ENCODE measurements at places on chromosomes 12 and 14.

DNA sequence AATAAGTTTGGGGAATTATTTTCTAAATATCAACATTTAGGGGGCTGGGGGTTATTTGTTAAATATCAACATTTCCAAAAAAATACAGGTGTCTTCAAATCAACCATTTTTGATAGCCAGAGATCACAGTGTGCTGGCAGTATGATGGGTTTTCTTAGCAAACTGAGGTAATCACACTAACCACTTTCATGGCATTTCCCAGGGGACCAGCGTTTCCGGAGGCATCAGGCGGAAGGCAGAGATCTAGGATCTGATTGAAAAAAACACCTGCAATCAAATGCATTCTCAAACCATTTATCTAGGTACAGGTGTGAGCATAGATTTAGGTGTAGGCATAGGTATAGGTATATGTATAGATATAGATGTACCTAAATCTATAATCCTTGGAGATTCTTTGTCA, 34.6 kb downstream of the GLRX5 start:
- DNase-seq: no peak

DNA sequence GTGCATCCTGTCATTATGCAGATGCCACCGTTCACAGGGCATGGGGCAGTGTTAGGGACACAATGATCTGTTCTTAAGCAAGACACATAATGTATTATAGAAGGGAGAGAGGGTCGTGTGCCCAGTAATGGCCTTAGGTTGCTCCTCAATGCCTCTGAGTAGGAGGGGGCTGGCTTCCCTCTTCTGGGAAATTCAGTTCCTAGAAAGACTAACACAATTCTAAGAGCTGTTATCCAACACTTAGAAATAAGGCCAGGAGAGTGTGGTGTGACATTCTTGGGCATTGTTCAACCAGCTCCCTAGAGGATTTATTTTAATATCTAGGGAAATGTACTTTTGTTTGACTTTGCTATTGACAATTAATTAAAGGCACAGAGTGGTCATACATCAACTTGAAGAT, 118.5 kb downstream of the ADCK1 start:
- DNase-seq: no peak

DNA sequence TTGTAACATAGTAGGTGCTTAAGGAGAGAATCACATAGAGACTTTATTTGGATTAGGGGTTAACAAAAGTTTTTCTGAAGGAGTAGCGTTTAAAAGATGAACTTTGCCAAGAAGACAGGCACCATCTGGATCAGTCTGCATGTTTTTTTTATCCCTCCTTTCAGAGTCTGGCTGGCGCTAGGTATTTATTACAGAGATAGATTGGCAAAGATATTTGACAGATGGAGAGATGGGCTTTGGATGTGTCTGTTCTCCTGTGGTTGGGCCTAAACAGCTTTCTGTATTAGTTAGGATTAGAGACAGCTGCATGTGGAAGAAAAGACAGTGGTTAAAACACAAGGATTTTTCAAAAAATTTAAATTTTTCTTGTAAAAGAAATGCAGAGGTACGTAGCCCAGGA, 133.9 kb downstream of the C12orf75 start:
- peak; percentile 75 for DNase-seq

DNA sequence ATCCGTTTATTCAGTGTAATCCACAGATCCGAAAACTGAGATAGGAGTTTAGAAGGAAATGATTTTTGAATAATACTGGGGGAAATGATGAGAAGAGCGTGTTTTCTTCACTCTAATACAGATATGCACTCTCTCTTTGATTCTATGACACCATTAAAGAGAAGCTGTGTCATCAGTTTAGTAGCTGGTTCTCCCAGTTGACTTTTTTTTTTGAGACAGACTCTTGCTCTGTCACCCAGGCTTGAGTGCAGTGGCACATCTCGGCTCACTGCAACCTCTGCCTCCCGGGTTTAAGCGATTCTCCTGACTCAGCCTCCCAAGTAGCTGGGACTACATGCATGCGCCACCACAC, 48.4 kb upstream of the EML1 start:
- no peak for DNase-seq

- DNase-seq: no peak
These were observed 696 bp downstream of the RPL36AL start for GRCh38 chr14:49619730-49620129.

DNA sequence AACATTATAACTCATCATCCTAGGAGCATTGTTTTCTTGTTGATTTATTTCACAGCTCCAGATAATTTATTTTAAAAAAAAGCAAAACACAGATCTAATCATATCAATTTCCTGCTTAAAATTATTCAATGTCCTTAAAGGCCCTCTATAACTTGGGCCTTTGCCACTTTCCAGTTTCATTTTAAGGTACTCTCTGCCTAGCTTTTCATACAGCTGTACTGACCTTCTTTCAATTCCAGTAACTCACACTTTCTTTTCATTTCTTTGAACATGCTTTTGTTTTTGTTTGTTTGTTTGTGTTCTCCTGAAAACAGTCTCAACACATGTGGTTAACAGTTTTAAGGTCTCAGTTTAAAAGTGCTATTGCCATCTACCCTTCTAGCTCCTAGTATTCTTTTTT, 281.9 kb downstream of the ACSS3 start:
- no peak for DNase-seq

DNA sequence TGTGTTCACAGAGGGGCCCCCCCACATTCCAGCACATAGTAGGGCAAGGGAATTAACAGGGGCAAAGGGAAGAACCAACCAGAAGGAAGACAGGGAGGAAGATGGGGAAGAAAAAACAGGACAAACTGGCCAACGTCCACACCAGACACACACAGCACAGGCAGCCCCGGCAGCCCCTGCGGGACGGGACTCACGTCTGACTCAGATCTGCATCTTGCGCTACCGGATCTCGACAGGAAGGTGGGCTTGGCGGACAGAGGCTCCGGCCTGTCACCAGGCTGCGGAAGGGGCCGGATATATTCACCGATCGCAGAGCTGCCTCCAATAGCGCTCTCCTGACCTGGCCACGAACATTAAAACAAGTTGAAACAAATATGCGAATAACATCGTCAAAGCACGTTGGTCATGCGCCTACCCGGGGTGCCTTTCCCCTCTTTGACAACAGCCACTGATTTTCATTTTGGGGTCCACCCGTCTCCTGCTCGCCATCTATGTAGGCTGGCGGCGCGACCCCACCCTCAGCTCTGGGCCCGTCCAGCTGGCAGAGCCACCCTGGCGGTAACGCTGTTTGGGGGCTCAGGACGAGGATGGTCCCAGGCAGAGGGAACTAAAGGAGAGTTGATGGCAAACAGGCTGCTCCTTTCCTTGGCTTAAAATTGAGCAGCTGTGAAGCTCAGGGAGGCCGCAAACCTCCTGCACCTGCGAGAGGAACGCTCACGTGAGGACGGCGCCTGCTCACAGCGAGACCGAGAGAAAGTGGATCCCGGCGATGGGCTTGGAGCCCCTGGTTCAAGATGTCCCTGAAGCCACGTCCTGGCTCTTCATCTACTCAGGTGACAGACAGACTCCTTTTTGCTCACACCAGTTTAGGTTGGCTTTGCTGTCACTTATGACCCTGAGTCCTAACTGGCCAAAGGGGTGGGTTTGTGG, 113.6 kb downstream of the PIWIL1 start:
- DNase-seq: no peak

GRCh38 chr14:69593018-69593677, 18.2 kb upstream of the SUSD6 start:
- peak; percentile 99 for DNase-seq

DNA sequence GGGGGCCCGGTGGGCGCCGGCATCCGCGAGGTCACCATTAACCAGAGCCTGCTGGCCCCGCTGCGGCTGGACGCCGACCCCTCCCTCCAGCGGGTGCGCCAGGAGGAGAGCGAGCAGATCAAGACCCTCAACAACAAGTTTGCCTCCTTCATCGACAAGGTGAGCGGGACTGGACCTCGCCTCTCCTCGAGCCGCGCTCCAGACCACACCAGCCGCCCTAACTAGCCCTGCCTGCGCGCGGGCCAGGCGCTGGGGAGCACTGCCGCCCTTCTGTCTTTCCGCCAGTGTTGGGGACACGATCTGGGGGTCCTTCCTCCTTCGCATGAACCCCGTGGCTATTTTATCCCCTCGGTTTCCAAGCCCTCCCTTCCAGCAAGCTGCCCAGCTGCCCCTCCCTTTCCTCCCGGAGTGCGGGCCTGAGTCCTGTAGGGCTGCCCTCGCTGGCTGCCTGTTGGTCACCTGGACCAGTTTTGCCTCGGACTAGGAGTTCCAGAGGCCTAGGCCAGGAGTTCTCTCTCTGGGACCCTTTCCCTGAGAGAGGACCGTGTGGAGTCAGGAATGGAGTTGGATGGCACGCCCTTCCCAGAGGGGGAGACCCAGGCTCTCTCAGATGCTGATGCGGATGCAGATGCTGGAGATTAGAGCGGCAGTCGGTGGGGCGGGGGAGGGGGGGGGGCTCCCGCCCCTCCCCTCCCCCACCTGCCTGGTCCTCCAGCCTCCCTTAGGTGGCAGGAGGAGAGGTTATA, 592 bp downstream of the KRT7 start:
- DNase-seq: no peak

- no peak for DNase-seq
These were observed 169.7 kb upstream of the OTX2 start for GRCh38 chr14:56979936-56980335.

DNA sequence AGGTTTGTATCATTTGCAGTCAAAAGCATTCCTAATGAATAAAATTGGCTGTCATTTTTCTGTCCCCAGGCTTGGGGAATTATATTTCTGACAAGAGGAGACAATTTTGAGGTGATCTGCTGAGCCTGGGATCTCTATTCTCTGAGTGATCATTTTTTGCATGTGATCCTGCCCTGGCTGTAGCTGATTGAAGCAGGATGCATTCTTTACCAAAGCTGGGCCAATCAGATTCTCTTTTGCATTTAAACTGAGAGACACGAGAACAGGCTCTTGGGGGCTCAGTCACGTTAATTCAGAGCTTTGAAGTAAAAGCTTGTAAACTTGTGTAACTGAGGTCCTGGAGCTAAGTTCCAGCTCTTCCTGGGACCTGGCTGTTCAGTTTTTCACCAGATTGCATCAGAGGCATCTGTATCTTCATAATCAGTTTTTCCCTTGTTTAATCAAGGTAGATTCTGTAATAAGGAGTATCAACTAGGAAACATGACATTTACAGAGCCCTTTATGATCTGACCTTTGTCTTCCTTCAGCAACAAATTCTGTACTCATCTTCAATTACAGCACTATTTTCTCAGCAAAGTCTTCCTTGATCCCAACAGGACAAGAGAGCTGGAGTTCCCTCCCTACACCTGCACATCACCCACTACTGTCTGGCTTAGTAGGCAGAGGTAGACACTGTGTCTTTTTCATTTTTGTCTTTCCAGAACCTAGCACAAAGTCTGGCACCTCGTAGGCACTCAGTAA, 35.0 kb upstream of the MANSC4 start:
- no peak for DNase-seq

DNA sequence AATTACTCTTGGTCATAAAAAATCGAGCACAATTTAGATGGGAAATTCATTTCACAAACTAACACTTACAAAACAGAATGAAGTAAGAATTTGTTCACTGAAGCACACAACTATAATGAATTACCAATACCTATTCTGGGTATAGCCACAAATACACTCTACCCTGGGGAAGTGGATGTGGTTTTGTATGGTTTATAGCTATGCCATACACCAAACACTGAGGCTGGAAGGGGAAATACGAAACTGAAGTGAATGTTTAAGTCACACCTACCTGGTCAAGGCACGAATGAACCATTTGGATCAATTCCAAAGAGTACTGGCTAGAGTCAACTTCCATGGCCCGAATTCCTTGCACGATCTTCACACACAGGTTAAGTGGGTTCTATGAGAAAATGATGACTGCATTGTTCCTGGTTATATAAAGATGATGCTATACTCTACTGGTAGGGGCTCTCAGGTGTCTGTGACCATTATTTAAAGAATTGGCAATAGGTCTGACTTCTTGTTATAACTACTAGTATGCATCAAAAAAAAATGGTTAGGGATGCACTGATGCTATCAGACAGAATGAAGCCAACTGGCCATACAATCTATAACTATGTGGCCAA, 12.8 kb downstream of the NEK9 start:
- no peak for DNase-seq

DNA sequence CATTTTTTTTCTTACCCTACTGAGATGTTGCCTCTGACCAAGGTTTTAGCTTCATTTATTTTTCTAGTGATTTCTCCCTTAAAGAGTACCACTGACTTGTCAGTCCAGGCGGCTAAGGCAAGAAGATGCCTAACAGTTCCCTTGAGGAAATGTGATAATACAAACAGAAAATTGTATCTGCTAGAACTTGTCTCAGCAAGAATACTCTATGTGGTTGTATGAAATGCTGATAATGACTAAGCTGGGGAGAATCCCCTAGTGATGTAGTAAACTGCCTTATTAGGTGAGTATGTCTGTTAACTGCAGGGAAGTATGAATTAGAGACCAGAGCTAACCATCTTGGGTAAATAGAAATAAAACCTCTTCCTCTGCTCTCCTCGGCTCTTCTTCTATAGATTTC, 6.7 kb downstream of the C12orf54 start:
- no peak for DNase-seq

DNA sequence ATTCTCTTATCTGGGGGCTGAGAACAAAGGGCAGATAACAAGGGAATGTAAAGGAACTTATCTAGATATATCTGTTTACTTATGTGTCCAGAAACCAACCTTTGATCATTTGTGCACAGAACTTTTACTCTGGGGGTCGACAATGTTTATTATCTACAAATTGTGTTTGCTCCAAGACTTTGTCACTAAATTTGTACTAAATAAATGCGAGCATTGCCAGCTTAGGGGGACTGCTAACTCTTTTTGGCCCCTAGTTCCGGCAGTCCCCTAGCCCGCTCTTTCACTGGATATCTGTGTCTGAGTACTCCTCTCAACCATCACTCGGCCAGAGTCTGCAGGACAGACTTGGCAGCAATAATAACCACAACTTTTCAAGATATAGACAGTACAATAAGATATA, 88.2 kb downstream of the FSCB start:
- DNase-seq: no peak

- DNase-seq: no peak
These were observed 35.1 kb upstream of the ATF1 start for GRCh38 chr12:50728841-50729240.

GRCh38 chr12:104653730-104654664, 197.2 kb downstream of the CHST11 start:
- no peak for DNase-seq

Measured in NCI-H1694 (cell line).